Activated T-helper 1 cell treated with Interleukin-2 at 50 U/mL for 16 hours (primary cell): ENCODE measurements at places on chromosomes 5 and 9.

DNA sequence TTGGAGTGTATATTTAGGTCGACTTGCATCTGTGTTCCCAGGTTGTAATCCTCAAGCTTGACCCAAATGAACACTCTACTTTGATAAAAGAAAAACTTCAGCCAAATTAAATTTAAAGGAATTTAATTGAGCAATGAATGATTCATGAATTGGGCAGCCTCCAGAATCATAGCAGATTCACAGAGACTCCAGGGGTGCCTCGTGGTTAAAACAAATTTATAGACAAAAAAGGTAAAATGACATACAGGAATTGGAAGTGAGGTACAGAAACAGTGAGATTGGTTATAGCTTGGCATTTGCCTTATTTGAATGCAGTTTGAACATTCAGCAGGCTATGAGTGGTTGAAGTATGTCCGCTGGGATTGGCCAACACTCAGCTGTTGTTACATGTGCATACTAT, 21.6 kb upstream of the SPATA31D4 start:
- no peak for DNase-seq

DNA sequence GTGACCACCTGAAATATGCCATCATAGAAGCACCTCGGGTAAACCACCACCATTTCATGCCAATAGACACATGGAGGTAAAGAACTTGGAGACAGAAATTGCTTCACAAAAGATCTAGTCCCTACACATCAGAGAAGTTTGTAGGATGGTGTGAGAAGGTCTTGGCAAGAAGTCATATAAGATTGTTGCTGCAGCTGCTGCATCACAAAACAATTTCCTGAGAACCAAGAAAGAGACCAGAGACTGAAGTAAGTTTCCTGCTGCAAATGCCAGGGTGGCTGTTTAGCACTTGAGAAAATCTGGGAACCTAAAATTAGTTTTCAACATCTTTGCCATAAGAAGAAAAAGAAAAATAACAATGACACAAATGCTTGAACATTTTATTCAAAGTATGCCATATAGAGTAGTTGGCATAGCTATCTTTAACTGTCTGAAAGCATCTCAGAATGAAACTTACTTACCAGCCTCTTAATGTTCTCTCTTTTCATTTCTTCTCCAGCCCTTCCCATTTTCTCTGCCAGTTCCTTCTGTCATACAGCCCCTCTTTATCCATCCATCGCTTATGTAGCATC, 114.3 kb downstream of the KCTD16 start:
- DNase-seq = no peak

DNA sequence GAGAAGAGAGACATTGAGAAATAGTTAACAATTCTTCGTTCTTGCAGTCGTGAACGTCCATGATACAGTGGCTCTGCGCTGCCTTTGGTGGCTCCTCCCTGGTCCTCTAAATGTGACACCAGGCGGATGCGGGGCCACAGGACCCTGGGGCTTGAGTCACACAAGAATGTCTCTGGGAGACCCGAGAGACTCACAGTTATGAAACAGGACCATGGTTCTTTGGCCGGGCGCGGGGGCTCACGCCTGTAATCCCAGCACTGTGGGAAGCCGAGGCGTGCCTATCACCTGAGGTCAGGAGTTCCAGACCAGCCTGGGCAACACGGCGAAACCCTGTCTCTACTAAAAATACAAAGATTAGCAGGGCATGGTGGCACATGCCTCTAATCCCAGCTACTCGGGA, 767 bp upstream of the ZDHHC11 start:
- no peak for DNase-seq

GRCh38 chr9:86938780-86939179, 8.5 kb downstream of the GAS1 start:
- no peak for DNase-seq

DNA sequence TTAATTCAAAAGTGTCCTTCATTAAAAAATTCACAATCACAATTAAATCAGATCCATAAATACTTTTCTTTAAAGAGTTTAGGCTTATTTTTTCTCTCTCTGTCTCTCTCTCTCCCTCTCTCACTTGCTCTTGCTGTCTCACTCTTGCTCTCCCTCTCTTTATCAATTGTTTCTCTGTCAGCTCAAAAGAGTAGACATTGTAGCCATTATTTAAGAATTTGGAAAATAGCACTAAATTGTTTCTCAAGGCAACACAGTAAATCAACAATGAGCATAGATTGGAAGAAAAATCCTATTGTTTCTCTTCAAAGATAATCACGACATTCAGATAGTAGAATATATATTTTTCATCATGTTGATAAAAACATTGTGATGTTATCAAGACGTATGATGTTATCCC, 1114.0 kb downstream of the PTPRD start:
- DNase-seq = no peak

DNA sequence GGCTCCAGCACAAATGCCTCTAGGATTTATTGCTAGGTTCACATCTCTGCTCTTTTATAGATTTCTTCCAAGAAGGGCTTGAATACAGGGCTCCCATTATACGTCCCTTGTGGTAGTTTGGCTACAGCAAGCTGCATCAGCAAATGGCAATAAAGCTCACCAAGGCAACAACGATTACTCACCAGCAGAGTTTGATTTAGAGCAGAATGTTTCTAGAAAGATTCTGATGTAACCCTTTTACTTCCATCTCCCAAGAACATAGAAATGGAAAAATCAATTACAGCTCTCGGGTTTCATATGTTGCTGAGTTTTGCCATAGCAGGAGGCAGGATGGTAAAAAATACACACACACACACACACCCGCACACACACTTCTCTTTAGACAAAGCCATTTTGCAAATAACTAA, 124.2 kb upstream of the TNPO1 start:
- DNase-seq = no peak

DNA sequence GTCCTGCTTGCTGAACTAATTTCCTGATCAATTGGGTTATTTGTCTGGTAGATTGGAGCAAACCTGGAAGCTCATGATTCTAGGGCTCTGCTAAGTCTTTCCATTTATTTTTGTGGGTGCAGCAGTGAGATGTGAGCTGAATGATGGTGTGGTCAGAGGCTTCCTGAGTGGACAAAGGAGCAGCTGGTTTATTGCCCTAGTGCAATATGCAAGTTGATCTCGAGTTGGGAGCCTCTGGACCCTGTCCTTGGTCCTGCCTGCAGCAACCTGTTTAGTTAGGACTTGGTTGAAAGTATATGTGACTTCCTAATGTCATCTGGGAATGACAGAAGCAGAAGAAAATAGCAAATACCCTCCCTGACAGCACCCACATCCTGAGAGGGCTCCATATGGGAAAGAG, 4.2 kb upstream of the UNC5A start:
- DNase-seq = no peak

DNA sequence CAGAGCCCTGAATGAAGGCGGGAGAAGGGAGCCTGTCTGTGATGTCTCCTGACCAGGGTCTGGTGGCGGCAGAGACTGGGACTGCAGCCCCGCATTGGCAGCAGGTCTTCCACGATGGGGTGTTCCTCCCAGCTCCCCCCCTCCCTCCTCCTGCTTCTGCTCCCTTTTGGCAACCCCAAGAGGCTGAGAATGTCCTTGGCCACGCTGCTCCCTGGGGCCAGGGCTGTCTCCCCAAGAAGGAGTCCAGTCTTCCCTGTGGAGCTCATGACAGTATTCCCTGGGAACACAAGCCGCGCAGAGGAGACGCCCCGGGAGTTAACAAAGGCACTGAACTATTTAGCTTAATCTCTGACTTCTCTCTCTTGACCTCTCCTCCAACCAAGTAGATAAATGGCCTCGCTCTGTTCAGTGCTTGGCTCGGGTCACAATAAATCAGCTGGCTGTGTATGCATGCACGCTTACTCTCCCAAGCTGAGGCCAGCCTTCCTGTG, 84.0 kb upstream of the NEURL1B start:
- no peak for DNase-seq

DNA sequence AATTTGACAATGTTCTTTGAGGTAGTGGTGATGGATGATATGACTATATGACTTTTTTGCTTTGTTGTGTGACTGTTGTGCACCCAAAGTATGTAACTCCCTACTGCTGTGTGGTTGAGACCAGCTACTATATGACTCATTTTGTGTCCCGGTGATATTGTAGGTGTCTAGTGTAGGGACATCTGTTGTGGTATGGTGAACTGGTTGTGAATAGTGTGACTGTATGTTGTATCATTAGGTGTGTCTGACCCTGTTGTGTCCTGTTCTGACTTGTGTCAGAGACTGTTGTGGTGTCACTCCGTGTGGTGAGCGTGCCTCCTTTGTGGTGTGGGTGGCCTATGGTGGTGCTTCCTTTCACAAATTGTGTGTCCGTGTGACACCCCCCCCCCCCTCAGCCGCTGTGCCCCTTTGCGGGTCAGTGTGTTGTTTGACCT, 11.2 kb upstream of the CXXC5 start:
- no peak for DNase-seq

GRCh38 chr5:79318935-79319614, 83.1 kb downstream of the JMY start:
- no peak for DNase-seq

DNA sequence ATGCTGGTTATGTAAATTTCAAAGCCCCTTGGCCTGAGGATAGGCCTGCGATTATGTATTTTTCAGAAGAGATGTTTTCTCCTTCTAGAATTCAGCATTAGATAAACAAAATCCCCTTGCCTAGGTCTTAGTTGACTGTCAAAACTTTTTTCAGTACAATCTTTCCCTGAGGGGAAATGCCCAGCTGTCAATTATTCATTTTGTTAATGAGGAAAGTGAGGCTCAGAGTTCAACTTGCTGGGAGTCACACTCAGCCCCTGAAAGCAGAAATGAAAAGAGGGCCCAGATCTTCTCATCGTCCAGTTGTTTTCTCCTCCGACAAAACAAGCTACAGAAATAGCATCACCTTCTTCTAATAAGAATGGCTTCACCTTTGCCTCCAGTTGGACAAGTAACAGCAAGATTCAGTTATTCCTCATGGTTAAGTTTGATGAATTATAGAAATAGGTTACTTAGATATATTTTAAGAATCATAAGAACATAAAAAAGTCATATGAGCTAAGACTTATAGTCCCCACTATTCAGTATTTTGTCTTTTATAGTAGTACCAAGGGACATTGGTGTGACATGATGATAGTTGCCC, 627.1 kb upstream of the WWC1 start:
- DNase-seq = no peak

DNA sequence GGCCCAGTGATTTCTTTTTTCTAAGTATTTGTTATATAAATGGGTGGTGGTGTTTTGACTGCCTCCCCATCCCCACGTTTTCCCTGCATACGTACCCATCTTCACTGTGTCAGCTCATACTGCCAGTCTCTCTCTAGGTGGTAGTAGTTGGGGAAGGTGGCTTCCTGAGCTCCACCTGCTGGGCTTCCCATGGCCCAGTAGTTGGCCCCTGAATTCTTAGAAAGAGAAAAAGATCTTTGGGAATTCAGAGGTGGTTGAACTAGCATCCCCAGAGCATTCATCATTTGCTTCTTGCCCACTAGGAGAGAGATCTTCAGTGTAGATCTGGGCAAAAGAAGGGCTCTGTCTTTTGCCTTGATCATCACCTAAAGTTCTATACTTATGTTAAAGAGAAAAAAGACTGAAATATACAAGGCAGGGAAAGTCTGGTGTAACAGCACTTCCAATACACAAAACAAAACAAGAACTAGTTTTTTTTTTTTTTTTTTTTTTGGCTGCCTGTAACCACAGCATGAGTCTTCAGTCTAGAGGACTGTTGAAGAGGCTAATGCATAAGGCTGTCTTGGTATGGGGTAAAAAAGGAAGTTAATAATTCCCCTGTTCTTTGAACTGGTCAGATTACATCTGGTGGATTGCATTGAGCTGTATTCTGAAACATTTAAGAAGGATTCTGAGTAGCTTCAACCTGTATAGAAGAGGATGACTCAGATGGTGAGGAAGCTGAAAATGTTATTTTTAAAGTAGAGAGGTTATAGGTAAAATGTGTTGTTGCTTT, 128.7 kb downstream of the ATG10 start:
- DNase-seq = no peak

DNA sequence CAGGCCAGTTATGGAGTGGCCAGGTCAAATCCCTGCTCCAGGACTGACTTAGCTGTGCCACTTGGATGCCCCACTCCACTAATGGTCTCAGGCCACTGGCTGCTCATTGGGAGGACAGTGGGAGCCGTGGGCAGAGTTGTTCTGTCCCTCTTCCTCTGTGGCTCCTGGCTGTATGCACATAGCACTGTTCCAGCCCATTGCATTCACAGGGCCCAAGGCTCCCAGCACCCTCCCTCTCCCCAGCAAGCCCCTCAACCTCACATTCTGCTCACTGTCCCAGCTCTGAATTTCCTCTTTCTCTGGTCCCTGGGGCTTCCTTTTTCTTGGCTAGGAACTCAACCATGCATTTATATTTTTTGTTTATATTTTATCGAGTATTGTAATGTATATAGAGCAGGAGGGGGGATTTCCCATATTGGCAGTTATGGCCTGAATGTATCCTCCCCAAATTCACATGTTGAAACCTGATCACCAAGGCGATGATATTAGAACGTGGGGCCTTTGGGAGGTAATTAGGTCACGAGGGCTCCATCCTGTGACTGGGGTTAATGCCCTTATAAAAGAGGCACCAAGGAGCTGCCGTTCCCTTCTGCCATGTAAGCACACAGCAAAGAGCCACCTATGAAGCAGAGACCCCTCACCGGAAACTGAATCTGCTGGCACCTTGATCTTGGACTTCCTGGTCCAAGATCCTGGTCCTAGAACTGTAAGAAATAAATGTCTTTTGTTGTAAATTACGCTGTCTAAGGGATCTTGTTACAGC, 17.0 kb upstream of the MVB12B start:
- DNase-seq = no peak

DNA sequence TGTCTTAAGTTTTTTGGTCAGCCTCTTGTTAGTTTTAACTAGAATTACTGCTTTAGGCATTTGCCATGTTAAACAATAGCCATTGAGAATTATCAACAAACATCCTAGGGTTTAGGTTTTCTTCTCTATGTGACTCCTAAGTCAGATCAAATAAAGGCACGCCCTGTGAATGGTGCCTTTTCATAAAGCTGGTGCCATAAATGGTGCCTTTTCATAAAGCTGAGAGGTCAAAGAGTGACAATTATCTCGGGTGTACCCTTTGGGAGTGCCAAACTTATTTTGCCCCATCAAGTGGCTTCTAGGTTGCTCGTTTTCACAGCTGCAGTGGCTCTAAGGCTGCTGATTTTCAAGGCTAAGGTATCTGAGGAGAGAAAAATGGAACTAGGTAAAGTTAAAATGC, 391.6 kb downstream of the DMRTA1 start:
- DNase-seq = no peak

DNA sequence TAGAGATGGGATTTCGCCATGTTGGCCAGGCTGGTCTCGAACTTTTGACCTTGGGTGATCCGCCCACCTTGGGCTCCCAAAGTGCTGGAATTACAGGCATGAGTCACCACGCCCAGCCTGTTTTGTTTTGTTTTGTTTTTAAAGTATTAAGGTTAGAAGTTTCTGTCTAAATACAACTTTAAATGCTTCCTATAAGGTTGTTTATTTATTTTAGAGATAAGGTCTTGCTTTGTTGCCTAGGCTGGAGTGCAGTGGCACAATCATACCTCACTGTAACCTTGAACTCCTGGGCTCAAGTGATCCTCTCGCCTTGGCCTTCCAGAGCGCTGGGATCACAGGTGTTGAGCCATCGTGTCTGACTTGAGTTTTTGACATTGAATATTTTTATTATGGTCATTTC, 11.4 kb downstream of the MRRF start:
- DNase-seq = no peak
